ENCODE measurements at places on chromosomes 7 and 10. TPM values are rescaled to one million over a fixed set of nuclear protein-coding genes. Genes with fewer than 3 reads are reported as not detected.

The SPDYE16 gene
- total RNA-seq, result not detected

The PTN gene
- total RNA-seq, result not detected

The SH2D4B gene
- not detected for total RNA-seq

The SRRM3 gene
- total RNA-seq, result 12.6 TPM

The MEIG1 gene
- total RNA-seq, result 0.74 TPM

The EGFR gene
- total RNA-seq, result 82.3 TPM

The NAT16 gene
- 0.12 TPM for total RNA-seq

The BLNK gene
- not detected for total RNA-seq

The HOXA4 gene
- total RNA-seq, result 2.3 TPM

The ADRB1 gene
- 1.4 TPM for total RNA-seq

The GPNMB gene
- 3.6 TPM for total RNA-seq

The CCDC6 gene
- 39.6 TPM for total RNA-seq

The SLC13A1 gene
- total RNA-seq, result not detected

The GRB10 gene
- total RNA-seq, result 62.1 TPM

The NUTM2E gene
- total RNA-seq, result 0.47 TPM

The CYP2C8 gene
- not detected for total RNA-seq

The CYP2C19 gene
- not detected for total RNA-seq

The CALML3 gene
- not detected for total RNA-seq

The SLC29A3 gene
- 25.1 TPM for total RNA-seq

The OR9A2 gene
- total RNA-seq, result not detected

The SPDYE5 gene
- not detected for total RNA-seq

The CCDC146 gene
- total RNA-seq, result 0.32 TPM

The SKAP2 gene
- total RNA-seq, result 17.5 TPM

The COL1A2 gene
- not detected for total RNA-seq

The NME8 gene
- not detected for total RNA-seq

The CTAGE4 gene
- total RNA-seq, result not detected

The LRRC18 gene
- total RNA-seq, result not detected

The HTR5A gene
- total RNA-seq, result not detected

The FGFBP3 gene
- 2.5 TPM for total RNA-seq

The AKR1D1 gene
- not detected for total RNA-seq

The ZNF736 gene
- total RNA-seq, result 0.07 TPM

The IRF5 gene
- total RNA-seq, result 17.8 TPM

Measured in A549 treated with Hydrocortisone at 1 μM for 4 hours (cell line).